Dorsolateral prefrontal cortex (tissue), 122 donors: ENCODE measurements at places on chromosomes 3 and 15. TPM values are rescaled to one million over a fixed set of nuclear protein-coding genes. Genes with fewer than 3 reads are reported as not detected.

DNA sequence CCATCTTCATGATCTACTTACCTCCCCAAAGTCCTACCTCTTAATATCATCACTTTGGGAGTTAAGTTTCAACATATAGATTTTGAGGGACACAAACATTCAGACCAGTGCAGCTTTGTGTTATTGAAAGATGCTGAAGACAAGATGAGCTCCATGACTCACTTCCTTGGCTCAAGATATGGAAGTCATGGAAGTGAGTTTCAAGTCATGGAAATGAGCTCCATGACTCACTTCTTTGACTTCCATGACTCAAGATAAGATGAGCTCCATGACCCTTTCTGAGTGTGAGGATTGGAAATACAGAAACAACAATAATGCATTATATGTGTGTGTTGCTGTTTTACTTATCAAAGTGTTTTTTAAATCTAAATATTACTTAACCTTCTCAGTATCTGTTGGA lies 170.2 kb upstream of the TPRG1 start:
- DNase-seq = no peak

- no peak for DNase-seq
Measured at GRCh38 chr3:157087373-157087772, 72.6 kb downstream of the CCNL1 start.

GRCh38 chr3:126267169-126267975 lies 87.0 kb upstream of the ALDH1L1 start:
- peak; percentile 69 for DNase-seq

- DNase-seq = no peak
Measured at GRCh38 chr15:41919201-41919820, 25.5 kb upstream of the SPTBN5 start.

- no peak for DNase-seq
Measured at GRCh38 chr3:141796889-141797781, 33.9 kb downstream of the GRK7 start.

- DNase-seq = no peak
Measured at GRCh38 chr3:17433876-17434275, 308.6 kb downstream of the TBC1D5 start.

PLSCR5 gene
- not detected for total RNA-seq
